Activated T-cell treated with anti-CD3 and anti-CD28 coated beads, Interleukin-2, amount 50 U/mL, for 24 hours (primary cell): ENCODE measurements at places on chromosomes 2 and 18.
A peak's percentile ranks its signal among the peaks of the same experiment; 100 is the strongest.

- DNase-seq: peak; percentile 40
Measured at GRCh38 chr18:55588111-55588869, at the start of gene TCF4. TSS of gene TCF4 (minus strand) at chr18:55588192. CDS start at chr18:55587116, 1,076 bp downstream.

GRCh38 chr2:240143801-240144648 is 3.6 kb upstream of the OTOS start:
- DNase-seq: peak; percentile 93

GRCh38 chr2:151114874-151115273 is 146.8 kb downstream of the RBM43 start:
- no peak for DNase-seq

GRCh38 chr2:105517814-105518705 is 119.2 kb upstream of the FHL2 start:
- DNase-seq: no peak

DNA sequence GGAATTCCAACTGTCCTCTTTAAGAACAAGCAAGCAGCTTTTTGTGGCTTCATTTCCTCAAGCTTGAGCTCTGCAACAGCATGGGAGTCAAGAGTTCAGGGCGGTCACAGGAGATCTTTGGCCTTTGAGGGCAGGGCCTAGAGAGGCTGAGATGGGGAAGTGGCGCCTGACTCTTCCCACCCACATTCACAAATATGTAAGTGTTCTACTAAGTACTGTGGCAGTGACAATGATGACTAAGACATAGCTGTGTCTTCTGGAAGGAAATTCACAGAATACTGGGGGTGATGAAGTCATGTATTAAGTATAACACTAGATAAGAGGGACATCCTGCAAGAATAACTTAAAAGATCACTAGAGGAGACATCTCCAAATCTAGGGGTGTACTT is 15.0 kb downstream of the RND3 start:
- DNase-seq: no peak

- DNase-seq: no peak
Measured at GRCh38 chr2:120624738-120625446, 110.8 kb upstream of the GLI2 start.
